ENCODE measurements at places on chromosomes 7 and 10.

DNA sequence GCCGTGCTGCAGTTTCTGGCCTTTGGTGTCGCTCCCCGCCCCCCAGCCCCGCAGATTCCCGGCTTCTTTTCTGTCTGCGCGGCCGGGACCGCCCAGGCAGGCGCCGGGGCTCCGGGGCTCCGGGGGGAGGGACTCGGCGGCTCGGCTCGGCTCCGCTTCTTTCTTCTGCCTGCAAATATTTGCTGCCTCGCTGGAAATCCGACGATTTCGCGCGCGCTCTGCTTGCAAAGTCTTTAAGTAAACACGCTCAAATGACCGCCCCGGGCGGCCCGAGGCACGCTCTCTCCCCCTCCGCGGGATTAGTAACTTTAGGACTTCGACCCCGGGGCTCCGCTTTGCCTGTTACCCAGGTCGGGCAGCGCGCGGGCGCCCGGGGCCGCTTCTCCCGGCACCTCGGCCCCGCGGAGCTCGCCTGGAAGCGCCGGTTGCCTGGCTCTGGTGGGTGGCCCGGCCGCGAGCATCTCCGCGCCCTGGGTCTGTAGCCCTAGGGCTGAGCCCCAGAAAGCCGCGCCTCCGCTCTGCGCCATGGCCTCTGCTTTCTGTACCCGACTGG, 3.9 kb upstream of the GATA3 start:
- DNase-seq, result no peak

GRCh38 chr7:42414028-42414427, 177.0 kb upstream of the GLI3 start:
- no peak for DNase-seq

- no peak for DNase-seq
Measured at GRCh38 chr7:84108787-84109186, 85.8 kb downstream of the SEMA3A start.

- no peak for DNase-seq
Measured at GRCh38 chr7:10688544-10688943, 285.1 kb upstream of the PHF14 start.

GRCh38 chr7:45363669-45364068, 206.1 kb downstream of the RAMP3 start:
- no peak for DNase-seq

- no peak for DNase-seq
Measured at GRCh38 chr10:44344727-44345126, 40.2 kb downstream of the CXCL12 start.

DNA sequence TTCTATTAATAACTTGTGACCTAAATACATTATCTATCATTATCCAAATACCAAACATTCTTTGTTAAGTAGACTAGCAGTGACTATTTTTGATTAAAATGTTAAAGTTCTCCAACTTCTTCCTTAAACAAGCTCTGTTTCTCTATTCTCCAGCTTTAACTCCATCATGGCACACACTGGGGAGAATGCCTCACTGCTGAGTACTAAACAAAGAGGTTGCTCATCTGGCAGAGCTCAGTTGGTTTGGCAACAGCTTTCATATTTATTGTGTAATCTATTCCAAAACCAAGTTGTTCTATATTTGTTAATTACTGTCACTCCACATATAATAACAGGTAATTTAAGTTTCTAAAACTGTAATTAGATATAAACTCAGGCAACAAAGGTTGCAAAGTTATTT, 89.6 kb downstream of the USP6NL start:
- DNase-seq, result no peak

- DNase-seq, result no peak
Measured at GRCh38 chr7:33940503-33940902, 35.2 kb downstream of the BMPER start.

- no peak for DNase-seq
Measured at GRCh38 chr10:90213346-90213745, 512.0 kb downstream of the KIF20B start.

DNA sequence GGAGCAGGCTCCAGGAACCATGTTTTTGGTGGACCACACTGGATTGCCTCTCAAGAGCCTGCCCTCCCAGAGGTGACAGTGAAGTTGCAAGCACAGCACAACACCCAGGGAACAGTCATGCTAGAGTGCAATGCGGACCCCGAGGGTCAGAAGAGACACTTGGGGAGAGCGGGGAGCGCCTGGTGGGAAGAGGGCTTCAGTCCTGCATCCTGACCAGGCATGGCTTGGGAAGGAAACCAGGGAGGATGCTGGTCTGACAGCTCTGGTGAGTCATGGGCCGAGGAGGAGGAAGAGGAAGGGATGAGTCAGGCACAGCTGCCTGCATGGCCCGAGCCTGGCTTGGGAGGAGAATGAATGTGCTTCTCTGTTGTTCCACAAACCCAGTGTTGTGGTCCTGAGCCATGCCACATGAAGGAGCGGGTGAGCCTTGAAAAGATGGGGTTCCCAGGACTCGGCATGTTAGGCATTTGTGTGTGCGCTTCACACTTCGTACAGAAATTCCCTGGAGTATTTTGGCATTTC, 29.5 kb upstream of the ANKRD2 start:
- peak; percentile 67 for DNase-seq

DNA sequence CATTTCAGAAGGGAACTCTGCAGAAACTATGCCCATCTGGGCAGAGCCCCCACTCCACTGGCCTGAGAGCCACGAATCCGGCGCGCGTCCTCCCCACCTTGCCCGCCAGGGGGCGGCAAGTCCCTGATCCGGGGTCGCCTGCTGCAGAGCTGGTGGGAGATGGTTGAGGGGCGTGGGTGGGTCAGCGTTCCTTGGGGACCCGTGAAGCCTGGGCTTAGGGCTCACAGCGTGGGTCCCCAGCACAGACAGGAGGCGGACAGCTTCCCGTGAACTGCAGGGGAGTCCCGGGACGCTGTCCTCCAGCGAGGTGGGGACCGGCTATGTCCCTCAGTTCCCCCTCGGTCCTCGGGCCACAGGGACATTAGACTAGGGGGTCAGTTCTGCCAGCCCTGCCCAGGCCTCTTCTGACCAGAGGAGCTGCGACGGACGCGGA, 585 bp upstream of the POP7 start:
- DNase-seq, result no peak

DNA sequence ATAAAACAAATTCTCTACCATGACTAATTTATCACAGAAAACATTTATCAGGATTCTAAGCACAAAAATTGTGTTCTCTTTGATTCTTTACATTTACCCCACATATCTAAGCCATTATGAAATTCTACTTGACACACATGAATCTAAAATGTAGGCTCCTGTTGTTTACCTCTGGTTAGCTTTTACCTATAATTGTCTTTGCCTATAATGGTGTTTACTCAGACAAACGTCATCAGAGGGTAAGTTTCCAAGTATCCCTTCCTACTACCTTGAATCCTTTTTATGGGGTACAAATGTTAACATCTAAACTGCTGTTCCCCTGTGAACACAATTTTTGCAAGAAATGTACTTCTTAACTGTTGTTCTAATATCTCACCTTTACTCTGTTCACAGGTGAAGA, 63.5 kb downstream of the MINDY3 start:
- no peak for DNase-seq

- DNase-seq, result no peak
Measured at GRCh38 chr10:85902051-85902450, 464.5 kb downstream of the GRID1 start.

DNA sequence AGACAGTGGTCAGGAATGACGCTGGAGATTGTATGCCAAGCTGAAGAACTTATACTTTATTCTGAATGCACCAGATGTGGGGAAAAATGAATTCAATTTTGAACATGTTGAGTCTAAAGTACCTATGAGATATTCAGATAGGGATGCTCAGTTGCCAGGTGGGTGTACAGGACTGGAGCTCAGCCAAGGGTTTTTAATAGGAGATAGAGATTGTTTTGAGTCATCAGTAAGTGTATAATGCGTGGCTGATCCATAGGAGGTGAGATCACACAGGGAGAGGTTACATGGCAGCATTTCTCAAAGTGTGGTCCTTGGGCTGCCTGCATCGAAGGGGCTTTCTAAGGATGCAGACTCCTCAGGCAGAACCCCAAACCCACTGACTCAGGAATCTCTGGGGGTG, 6.8 kb upstream of the HIPK2 start:
- DNase-seq, result no peak

GRCh38 chr10:59635502-59636290, 74.0 kb downstream of the SLC16A9 start:
- DNase-seq, result no peak
